NCI-H1092 (cell line): ENCODE measurements at places on chromosomes 3 and 15.

- no peak for DNase-seq
Observed at GRCh38 chr3:123949641-123950040, 11.4 kb downstream of the CCDC14 start.

- no peak for DNase-seq
Observed at GRCh38 chr3:53102601-53103147, 27.6 kb downstream of the RFT1 start.

- no peak for DNase-seq
Observed at GRCh38 chr3:175957427-175957826, 1098.3 kb downstream of the NAALADL2 start.

DNA sequence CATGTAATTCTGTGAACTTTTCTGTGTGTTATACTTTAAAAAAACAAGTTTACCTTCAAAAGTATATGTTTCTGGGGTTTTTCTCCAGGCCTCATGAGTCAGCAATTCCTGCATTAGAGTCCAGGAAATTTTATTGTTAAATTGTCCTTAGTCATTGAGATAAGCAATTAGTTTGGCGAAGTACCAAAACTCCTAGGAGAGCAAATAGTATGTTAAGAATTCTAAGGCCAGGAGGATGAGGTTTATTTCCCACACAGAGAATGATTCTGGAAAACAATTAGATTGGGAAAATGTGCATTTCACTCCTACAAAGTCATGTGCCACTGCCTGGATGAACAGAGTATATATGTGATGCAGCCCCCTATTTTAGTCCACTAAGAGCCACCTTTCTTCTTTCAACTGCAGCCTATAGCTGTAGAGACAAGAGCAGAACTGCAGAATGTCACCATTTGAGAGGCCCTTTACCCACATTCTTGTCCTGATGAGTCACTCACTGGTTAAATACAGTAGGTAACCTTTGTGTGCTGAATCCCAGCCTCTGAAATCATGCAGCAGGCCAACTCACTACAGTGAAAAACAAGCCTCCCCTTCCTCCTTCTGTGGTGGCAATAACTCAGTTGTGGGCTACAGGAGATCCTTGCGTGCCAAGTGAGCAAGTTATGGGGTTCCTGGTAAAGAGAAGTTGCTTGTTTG lies 452.8 kb upstream of the THBS1 start:
- DNase-seq: no peak

- no peak for DNase-seq
Observed at GRCh38 chr3:166060789-166061479, 223.7 kb upstream of the BCHE start.

DNA sequence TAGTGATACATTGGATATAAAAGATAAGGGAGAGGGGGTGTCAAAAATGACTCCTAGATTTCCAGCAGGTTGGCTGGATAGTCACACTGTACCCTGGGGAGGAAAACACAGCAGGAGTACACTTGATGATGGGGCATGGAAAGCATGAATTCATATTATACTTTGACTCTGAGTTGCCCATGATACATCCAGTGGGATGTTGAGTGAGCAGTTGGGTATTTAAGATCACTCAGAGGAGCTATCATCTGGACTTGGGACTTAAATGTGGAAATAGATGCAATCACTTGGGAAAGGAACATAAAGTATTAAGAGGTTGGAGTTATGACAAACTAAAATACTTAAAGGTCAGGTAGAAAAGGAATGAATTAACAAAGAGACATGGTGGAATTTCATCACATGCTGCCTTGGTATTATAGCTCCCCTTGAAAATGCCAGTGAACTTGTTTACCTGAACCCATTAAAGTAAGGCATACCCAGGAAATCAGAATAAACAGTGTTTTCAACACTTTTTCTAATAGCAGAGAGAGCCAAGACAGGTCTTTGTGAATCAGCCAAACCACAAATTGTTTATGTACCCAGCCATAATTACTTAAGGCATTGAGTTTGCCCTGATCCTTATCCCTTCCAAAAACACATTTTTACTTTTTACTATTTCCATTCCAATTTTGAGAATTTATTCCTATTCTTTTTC lies 49.9 kb upstream of the ABI3BP start:
- DNase-seq: no peak
